T-helper 17 cell (primary cell): ENCODE measurements at places on chromosomes 5 and 9. TPM values are rescaled to one million over a fixed set of nuclear protein-coding genes. Genes with fewer than 3 reads are reported as not detected.

Gene STING1
- 160 TPM for total RNA-seq

Gene LECT2
- total RNA-seq: not detected

DNA sequence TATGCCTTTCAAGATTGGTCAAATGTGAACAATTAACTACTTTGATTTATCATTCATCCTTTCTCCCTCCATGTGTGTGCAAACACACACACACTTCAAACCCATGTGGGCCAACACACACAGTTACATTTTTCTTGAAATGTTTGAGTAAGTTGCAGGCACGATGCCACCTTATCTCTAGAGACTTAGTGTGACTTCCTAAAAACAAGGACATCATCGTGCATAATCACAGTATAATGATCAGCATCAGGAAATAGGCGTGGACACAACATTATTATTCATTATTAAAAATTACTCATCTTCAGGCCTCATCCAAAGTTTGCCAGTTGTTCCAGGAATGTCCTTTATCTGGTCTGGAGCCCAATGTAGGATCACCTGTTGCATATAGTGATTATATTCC lies 209.5 kb downstream of the GNA14 start:
- DNase-seq: no peak

Gene GPRIN1
- 0.57 TPM for total RNA-seq

DNA sequence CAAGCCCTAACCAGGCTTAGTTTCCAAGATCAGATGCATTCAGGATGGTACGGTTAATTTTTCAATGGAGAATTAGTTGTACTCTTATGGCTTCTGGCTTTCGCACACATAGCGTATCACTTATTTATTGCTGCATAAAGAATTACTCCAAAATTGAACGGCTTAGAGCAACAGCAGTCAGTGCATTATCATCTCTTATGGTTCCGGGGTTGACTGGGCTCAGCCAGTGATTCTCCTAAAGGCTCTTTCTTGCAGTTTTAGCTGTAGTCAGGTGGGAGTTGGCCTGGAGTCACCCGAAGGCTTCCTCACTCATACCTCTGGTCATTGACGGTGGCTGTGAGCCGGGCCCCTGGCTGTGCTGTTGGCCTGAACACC lies 595 bp upstream of the GRHPR start:
- DNase-seq: no peak

Gene REXO4
- total RNA-seq: 23.4 TPM

DNA sequence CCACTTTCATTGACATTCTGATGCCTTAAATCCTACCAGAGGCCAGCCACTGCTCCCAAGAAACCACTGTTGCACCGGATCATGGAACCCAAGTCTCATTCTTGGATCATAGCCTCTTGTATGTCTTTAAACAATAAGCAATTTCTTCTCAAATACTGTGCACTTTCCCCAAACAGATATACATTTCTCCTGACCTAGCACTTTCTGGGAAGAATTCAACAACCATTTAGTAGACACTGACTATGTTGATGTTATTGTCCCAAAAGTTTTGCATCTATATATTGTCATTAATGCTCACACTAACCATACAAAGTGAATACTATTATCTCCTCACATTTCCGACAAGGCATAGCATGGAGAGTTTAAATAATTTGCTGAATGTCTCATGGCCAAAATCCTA lies 123.3 kb downstream of the GNAQ start:
- DNase-seq: no peak

DNA sequence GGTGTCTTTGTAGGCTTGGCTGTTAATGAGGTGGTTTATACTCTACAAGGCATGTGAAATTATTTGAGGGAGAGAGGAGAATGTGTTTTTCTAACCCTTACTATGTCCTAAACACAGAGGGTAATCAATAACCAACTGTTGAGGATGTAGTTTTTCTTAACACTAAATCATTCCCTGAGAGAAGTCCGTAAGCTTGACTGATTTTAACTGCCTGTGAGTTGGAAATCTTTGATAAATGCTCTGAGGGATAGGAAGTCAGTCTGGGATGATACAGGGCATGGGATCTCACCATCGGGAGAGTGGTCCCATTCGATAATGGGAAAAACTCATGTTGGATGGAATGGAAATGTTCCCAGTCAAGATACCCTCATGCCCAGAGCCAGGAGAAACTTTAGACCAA lies 249.6 kb downstream of the PDZD2 start:
- no peak for DNase-seq

Gene LCN9
- not detected for total RNA-seq

DNA sequence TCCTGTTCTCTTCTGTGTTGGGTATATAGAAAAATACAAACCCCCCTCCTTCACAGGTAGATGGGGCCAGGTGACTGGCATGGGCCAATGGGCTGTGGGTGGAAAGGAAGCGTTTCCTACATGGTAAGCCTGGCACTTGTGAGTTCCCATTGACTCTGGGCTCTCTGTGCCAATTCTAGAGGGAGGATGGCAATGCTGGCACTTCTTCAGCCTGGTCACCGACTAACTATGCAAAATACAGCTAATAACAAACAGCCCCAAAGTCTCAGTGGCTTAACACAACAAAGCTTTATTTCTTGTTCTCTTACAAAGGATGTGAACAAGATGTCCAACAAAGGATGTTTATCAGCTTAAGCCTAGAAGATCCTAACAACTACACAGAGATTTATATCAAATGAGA lies 258.1 kb downstream of the SYK start:
- no peak for DNase-seq

Gene FAM169A
- total RNA-seq: 9.2 TPM

DNA sequence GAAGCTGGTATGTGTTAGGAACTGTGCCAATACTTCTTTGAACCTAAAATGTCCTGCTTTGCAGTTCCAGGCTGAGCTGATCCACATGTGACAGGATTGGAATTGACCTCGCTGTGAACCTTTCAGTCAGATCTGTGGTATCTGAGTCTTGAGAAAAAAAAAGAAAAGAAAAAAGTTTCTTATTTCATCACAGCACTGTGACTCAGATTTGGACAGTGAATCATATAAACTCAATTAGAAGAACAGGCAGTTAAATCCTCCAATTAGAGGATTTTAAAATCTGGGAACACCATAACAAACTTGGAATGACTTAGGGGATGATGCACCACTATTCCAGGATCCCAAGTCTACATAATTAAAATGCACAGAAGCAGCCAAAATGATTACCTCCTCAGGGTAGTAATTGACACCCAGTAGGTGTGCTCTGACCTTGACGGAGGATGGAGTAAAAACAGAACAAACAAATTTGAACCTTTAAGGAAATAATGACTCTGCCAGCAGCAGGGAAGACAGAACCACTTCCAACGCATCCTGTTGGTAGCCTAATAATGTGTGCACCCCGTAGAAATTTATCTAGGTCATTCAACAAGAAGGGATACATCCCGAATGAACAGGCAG lies 57.8 kb upstream of the RAI14 start:
- DNase-seq: no peak

- DNase-seq: no peak
These were observed 403.0 kb downstream of the GADD45G start for GRCh38 chr9:90007516-90008440.

GRCh38 chr9:13221741-13222140 lies 57.8 kb downstream of the MPDZ start:
- DNase-seq: no peak

GRCh38 chr9:114820776-114821501 lies 15.1 kb upstream of the TNFSF15 start:
- no peak for DNase-seq

Gene WDR38
- not detected for total RNA-seq

DNA sequence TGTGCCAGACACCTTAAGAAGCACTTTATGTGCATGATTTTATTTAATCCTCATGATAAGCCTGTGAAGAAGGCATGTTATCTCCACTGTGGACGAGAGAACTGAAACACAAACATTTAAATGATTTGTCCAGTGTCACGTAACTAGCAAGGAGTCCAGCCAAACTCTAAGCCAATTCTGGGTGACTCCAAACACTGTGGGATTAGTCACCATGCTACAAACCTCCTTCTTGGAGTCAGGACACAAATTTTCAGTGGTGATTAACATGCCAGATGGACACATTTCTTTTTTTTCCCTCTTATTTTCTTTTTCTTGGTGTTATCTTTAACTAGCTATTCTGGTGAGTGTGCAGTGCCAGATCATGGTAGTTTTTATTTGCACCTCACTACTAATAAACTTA lies 316.8 kb downstream of the NDUFS4 start:
- DNase-seq: no peak

Gene TEX48
- total RNA-seq: not detected

GRCh38 chr5:4144411-4145007 lies 548.9 kb downstream of the IRX1 start:
- DNase-seq: no peak

- no peak for DNase-seq
These were observed 202.7 kb downstream of the CD180 start for GRCh38 chr5:66993882-66994281.

Gene CBY3
- not detected for total RNA-seq

Gene TMEM8B
- total RNA-seq: 4.5 TPM

Gene ARHGEF37
- 0.25 TPM for total RNA-seq

Gene CAST
- total RNA-seq: 303 TPM

GRCh38 chr5:96001262-96001661 lies 39.6 kb upstream of the ELL2 start:
- no peak for DNase-seq

DNA sequence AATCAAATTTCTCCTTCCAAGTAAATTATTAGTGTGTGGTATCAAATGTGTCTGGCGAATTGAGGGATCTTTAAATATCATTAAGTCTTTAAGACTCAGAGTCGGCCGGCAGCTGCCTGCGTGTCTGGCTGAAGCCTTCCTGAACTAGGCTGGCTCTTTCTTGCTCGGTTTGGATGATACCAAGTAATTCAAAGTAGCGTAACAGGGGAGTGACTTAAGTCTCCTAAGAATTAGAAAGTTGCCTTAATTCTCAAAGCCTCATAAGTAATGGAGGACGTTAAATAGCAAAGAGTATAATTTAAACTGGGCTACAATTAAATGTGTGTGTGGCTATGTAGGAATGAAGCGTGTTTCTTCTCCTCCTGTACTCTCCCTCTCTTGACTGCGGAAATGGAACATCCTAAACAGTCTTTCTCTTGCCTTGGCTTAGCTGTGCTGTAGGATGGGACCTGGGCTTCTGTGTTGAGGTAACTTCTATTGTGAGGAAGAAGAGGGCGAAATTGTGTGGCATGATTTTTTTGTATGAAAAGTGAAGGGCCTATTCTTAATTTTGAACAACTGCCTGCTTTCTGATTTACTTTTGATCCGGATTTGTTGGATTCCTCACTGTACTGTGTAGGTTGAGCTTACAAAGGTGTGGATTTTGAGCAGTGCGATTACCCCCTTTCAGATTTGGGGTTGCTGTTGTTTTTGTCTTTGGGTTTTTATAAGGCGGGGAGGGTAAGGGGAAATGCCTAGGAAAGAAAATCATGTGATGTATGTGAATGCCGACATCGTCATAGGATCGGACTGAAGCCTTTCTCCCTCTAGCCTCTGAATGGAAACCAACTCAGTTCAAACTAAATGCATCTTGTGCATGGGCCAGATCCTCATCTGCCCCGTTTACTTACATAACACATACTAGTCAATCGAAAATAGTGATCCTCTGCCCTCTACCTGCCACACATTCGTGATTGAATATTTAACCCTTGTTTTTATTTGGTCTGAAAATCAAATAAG lies 29.9 kb downstream of the CPEB4 start:
- DNase-seq: peak; percentile 22

DNA sequence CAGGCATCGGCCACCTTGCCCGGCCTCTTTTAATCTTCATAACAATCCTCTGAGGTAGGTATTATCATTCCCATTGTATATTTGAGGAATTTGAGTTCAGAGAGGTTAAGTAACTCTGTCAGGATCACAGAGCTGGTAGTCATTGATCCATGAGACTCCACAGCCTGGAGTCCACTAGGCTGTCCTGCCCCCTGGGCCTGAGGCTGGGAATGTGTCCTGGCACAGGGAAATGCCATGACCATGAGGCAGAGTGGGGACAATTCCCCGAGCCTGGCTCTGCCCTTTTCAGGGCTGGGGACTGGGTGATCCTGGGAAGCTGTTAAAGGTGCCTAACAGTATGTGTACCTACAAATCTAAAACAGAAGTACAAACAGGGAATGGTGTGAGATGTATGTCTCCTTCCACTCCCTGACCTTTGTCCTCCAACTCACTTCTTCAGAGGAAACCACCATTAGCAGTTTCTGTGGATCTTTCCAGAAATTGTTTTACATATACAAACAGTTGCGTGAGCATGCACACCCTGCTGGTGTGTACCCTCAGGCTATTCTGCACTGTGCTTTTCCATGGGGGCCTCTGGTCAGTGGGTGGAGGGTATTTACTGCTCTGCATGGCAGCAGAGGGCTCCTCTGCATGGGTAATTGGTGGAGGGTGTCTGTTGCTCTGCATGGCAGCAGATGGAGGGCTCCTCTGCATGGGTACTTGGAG lies 53.8 kb downstream of the NDST1 start:
- no peak for DNase-seq

- DNase-seq: no peak
These were observed 94.2 kb upstream of the RUSC2 start for GRCh38 chr9:35395706-35396101.

- DNase-seq: no peak
These were observed 214.8 kb downstream of the PAX5 start for GRCh38 chr9:36818965-36819870.

Gene RMRP
- 10,512 TPM for total RNA-seq
